Fibroblast of skin of left biceps (primary cell): ENCODE measurements at places on chromosomes 16 and 17.

DNA sequence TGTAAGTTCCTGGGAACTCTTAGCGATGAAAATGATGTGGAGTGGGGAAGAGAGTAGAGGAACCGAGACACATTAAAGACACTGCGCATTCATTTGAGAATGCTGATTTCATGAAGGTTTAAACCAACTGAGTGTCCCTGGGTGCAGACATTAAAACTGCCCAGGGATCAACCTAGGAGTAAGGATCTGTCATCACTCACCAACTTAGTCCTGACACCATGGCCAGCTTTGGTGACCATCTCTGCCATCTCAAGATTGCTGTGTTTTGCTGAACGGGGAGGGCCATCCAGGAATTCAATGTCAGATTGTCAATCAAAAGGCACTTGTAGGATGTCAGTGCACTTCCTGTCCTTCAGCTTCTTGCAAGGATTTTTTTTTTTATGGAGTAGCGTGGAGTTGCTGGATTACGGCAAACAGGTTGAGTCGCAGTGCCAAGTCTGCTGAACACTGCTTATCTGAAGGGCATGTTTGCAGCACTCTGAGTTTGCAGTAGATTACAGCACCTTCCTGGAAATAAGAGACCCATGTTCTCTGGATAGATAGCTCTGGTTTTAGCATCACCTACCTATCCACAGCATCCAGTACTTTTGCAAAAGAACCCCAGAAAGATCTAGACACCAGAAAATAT is 258.1 kb upstream of the IRX3 start:
- no peak for DNase-seq

DNA sequence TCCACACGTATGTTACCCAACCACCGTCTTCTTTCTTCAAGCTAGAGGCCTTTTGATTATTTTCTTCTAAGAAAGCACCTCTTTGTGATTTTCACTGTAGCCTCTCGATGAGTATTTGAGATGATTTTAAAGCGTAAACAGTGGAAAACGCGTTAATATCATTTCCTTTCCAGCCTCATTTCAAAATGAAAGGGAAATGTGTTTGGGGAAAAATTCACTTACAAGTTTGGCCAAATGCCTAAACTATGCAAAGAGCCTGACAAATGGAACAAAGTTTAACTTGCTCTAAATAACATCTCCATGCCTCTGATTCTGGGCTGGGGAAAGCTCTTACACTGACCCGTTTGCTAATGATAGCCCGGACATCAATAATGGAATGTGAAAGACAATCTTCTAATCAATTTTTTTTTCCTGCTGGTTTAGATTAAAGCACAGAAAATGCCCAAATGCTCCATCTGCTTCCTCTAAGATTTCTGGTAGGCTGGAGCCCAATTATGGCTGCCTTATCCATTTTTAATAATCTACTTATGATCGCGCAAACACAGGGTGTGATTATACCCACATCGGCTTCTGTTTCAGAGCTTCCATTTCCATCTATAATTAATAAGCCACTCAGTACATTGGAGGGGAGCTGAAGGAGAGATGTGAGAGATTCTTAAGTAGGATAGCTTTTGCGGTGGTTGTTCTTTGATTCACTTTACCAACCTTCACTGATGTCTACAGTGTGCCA is 43.5 kb downstream of the HS3ST2 start:
- DNase-seq, result no peak

GRCh38 chr17:27247071-27247957 is 46.6 kb upstream of the WSB1 start:
- no peak for DNase-seq

DNA sequence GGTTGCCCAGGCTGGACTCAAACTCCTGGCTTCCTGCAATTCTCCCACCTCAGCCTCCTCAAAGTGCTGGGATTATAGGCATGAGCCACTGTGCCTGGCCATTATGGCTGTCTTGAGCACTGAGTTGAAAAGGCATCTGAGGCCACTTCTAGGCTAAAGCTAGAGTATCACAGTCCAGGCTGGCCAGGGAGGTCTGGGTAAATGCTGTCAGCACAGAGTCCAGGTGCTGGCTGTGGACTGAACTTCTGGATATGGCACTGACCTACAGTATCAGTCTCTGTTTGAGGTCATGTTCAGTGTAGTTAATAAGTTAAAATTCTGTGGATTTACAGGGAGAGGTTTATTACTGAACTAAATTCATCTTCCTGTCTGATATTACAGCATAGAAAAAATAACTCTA is 222.5 kb upstream of the TOM1L1 start:
- no peak for DNase-seq

- DNase-seq, result no peak
These were observed 84.4 kb upstream of the GPRC5B start for GRCh38 chr16:19968891-19969683.

- no peak for DNase-seq
These were observed 18.6 kb downstream of the GRIN2C start for GRCh38 chr17:74840989-74841666.
